GM12892 (cell line): ENCODE measurements at places on chromosomes 3 and 15.
A peak's percentile ranks its signal among the peaks of the same experiment; 100 is the strongest.

- no peak for DNase-seq
Observed at GRCh38 chr3:142040941-142041491, 108.3 kb downstream of the TFDP2 start.

- no peak for DNase-seq
Observed at GRCh38 chr3:113158171-113158570, 53.2 kb upstream of the BOC start.

GRCh38 chr3:30915782-30916181, 21.3 kb upstream of the GADL1 start:
- DNase-seq: no peak

GRCh38 chr3:41638381-41638780, 323.5 kb downstream of the ULK4 start:
- no peak for DNase-seq

- DNase-seq: no peak
Observed at GRCh38 chr3:30503446-30503845, 103.0 kb upstream of the TGFBR2 start.

GRCh38 chr15:81859737-81860516, 185.9 kb downstream of the MEX3B start:
- no peak for DNase-seq

DNA sequence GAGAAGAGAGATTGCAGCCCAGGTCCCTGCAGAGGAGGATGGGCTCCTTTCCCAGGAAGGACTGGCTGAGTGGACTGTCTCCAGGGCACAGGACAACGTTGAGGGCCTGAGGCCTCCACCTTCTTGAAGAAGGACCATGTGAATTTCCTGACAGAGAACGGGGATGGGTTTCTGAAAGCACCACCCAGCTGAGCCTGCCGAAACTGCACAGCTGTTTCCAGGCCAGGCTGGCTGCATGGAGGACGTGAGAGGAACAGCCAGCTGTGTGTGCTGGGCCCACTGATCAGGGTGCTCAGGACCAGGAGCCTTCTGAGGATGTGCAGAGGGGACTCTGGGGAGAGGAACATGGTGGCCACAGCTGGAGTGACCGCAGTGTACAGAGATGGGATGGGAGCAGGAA, 39.2 kb downstream of the HMCES start:
- no peak for DNase-seq

DNA sequence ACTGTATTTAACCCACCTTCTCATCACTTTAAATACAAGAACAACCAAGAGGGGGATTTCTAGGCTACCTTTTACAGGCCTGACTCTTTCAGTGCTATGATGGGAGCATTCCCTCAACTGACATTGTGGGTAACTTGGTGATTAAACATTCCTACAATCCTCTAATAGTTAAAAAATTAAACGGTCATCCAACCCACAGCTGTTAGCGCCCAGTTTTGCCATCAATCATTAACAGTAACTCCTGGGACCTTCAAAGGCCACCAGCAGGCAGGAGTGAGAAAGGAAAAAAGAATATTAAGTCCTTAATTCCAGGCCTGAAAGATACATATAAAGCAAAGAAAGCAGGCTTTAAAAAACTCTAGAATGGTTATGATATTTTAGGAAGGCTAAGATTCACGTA, 512.1 kb downstream of the MAGI1 start:
- DNase-seq: no peak

- DNase-seq: no peak
Observed at GRCh38 chr15:59074607-59075006, 30.3 kb upstream of the CCNB2 start.

DNA sequence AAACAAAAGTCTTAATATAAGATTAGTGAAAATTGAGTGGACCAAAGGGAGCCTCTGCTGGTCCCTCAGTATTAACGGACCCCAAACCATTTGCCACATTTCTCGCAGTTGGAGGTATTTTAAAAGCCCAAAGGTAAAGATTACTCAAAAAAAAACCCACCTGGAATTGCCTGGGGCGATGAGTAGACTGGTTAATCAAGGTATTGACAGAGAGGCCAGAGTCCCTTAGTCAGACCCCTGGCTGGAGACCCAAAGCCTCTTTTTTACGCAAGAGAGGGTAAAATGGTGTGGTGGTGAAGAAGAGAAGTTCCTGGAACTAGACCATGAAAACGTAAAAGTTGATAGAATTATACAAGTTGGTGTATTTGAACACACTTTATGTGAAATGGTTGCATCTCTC, 137.2 kb downstream of the IMPG2 start:
- no peak for DNase-seq

DNA sequence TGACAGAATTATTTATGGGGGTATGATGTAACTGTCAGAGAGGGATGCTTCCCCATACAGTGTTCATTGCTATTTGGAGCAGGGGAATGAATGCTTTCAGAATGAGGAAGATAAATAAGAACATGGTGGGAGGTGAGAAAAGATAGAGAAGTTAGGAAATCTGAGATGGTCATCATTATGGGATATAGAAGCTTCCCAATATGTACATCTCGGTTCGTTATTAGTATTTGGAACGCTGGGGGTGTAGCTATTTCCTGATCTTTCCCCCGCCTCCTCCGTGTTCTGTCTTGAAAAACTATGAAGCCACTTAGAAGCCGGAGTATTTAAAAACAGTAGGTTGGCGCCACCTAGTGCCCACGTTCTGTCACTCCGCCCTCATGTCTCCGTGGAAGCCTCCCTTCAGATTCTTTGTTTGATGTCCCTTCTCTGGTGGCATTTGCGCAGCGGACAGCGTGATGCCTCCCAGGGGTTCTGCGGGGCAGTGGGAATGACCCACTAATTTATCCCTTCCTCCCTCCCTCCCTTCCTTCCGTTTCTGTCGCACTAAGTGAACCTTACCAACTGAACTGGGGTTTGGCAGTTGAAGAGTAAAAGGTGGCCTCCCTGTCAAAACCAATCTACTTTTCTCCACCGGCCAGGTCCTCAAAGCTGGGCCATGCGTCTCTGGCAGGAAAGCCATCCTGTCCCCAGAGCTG, 184.5 kb downstream of the FEZF2 start:
- DNase-seq: peak; percentile 54

DNA sequence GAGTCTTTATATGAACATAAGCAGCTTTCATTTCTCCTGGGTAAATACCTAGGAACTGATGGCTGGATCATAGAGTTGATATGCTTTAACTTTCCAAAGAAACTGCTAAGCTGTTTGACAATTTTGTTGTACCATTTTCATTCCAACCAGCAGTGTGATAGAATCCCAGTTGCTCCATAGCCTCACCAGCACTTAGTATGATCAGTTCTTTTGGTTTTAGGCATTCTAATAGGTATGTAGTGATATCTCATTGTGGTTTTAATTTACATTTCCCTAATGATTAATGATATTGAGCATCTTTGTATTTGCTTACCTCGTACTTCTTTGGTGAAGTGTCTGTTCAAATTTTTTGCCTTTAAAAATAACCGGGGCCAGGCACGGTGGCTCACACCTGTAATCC, 38.4 kb upstream of the SMAD6 start:
- DNase-seq: no peak

DNA sequence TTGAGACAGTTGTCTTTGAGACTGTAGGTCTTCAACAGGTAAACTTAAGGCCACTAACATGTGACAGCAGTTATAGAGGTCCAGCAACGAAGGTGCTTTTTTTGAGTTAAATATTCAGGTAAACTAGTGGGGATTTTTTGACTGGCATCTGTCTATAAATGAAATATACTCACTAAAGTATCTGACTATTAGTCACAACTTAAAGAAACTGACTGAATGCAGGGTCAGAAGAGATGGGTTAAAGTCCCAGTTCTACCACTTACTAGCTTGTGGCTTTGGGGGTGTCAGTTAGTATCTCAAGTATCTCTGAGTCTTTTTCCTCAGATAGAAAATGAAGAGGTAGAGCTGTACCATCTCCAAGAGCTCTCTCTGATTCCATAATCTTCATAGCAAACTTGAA, 18.0 kb downstream of the MIX23 start:
- DNase-seq: no peak

- no peak for DNase-seq
Observed at GRCh38 chr3:58520403-58521335, 16.3 kb downstream of the ACOX2 start.

GRCh38 chr15:30068326-30068725, 14.4 kb upstream of the GOLGA8J start:
- no peak for DNase-seq

GRCh38 chr3:148641722-148642121, 56.0 kb upstream of the AGTR1 start:
- DNase-seq: no peak

DNA sequence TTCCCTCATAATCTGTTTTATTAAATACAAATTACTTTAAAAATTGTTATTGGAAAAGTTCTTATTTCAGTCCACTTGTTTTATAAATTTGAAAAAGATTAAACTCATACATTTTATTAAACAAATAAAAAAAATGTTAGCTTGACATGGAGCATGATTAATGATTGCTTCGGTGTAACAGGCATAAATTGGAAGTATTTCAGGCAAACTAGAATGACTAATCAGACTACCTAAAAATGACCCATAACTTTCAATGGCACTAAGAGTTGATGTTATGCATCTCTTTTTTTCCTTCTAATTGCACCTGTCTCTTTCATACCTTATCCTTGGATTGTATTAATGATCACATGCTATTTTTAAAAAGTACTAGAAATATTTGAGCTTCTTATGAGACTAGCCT, 343.3 kb downstream of the ZNF385D start:
- no peak for DNase-seq

DNA sequence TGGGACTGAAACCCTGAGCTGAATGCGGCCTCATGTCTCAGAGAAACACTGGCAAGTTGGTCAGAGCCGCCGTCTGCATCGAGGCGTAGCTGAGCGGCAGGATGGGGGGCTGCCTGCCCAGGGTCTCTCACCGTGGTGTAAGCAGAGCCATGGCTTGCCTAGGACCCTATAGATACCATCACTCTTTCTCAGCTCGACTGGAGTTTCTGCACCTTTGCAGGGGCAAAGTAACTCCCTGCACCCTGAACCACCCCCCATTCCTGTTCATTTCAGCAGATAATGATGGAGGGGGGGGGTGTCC, 28.4 kb upstream of the NR2E3 start:
- no peak for DNase-seq

DNA sequence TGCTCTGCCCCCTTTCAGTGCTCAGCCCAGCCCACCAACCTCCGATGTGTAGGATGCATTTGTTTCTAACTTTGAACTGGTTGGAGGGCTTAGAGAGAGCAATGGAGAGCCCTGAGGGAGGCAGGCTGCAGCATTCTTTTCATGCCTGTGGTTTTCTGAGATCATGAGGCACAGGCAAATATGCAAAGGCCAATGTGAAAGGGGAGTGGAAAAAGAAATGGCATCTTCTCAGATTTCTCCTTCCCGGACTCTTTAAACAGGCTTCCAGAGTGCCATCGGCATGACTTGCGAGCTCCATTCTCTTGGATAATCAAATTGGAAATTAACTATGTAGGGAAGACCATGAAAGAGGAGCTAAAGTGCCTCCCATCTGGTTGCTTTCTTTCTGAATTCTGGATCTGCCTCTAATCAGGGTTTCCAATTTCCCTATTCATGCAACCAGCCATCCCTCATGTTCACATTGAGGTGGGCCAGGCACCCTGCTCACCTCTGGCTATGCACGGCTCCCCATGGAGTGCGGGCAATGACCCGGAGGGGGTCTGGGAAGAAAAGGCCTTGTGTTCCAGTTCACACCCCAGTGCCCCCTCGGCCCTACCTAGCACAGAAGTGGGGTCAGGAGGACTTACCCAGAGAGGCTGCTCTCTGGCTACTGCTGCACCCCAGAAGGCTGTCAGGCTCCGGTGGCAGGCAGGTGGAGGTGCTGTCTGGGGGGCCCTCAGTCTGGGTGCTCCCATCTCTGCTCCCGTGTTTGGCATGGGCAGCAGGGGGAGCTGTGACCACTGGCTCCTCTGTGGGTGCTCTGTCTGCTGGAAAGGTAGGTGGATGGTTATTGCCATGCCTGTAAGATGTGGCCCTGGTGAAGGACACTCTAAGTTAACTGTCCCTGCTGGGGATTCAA, 16.1 kb downstream of the AMOTL2 start:
- no peak for DNase-seq

DNA sequence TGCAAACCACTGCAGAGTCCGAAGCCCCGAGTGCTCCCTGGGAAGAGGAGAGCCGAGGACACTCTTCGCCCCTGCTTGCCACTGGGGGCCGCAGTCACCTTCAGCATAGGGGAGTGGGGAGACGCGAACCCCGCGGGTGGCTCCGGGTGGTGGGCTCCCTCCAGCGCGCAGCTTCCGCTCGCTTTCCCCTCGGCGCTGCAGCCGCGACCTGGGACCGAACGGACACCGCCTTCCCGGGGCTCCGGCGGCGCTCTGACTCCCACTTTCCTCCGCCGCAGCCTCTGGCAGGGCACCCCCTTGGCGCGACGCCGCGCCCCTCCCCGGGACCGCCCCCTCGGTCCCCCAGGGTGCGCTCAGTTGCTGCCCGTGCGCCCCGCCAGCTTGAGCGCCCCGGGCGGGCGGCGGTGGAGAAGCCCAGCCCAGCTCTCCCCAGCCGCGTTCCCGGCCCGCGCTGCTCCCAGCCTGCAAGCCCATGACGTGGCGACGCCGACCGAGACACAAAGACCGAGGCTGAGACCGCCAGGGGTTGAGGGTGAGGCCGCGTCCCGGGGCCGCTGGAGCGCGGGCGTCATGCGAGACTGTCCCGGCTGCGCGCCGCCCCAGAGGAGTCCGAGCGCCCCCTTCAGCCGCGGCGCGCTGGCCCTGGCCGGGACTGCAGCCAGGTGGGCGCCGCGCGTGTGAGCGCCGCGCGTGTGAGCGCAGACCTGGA, at the start of gene MINAR1:
TSS of gene MINAR1 (plus strand) at position 701 of the 709 bp plus-strand sequence. CDS start 23,812 bp downstream, outside the sequence.
- DNase-seq: no peak
